ENCODE measurements at places on chromosomes 11 and 22. TPM values are rescaled to one million over a fixed set of nuclear protein-coding genes. Genes with fewer than 3 reads are reported as not detected.

DNA sequence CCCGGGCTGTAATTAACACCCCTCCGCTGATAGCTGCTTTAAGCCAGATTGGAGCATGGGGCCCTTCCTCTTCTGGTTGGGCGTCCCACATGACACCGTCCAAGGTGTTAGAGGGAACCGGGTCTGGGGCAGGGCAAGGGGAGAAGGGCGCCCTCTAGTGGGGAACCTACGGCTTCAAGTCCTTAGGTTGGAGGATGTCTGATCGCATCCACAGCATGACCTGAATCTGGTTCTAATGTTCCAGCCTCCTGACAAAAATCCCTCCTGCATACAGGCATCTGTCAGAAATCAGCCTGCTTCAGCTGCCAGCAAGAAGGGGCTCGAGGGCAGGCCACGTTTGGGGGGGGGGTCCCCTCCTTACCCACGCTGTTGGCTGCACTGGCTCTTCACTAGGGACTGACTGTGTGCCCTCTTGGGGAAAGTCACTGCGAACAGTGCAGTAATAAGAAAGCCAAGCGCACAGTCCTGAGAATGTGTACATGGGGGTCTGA, 94.2 kb upstream of the TBCEL start:
- no peak for DNase-seq

- DNase-seq = peak; percentile 74
Observed at GRCh38 chr11:102139081-102139498, 28.8 kb downstream of the YAP1 start.

DNA sequence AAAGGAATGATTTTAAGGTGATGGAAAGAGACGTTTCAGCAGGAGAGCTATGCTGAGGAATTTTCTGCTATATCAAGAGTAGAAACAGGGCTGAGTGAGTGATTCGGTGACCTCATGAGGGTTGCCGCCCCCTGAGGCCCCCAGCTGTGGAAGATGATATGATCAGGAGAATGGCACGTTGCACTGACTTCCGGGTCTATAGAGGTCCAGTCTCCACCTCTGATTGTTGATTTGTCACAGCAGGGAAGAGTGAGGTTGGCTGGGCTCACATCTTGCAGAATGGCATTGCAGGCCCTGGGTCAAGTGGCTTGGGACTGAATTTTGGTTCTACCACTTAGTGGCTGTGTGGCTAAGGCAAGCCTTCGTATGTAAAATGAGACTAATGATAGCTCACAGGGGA, 205.1 kb downstream of the SNX19 start:
- no peak for DNase-seq

The RFPL3 gene
- polyA plus RNA-seq = not detected

GRCh38 chr22:44664149-44664548, 37.9 kb upstream of the PRR5 start:
- DNase-seq = no peak

GRCh38 chr11:12421386-12421785, 44.0 kb downstream of the PARVA start:
- DNase-seq = no peak

DNA sequence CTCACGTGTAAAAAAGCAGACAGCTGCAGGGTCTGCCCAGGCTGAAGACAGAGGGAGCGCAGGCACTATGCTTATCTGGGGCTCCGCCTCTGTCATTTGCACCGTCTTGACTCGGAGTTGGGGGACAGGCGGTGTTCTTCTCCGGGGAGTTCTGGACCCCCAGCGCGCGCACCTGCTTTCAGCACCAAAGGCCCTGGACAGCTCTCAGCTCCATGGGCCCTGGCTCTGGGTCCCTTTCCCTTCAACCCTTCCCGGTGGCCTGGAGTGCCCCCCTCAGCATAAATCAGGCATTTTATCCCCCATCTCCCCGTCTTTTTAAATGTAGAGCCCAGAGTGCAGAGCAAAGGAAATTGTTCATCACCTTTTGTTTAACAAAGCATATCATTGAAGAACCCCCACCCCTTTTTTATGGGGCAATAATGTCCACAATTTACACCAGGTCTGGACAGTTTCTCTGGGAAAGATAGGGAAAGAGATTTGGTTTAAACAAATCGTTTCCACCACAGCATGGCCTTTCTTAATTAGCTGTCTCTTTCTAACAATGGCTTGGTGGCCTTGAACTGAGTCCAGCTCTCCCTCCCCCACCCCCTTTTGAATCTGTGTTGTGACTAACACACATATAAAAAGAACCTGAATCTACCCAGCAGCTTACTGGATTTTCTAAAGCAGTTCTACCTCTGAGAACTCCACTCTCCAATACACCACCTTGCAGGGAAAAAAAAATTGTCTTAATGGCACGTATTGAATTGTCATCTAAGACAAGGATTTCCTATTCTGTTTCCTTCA, 1.7 kb downstream of the SEZ6L start:
- DNase-seq = no peak

GRCh38 chr11:133953547-133953946, 3.2 kb downstream of the IGSF9B start:
- DNase-seq = no peak

The OR8G1 gene
- not detected for polyA plus RNA-seq

DNA sequence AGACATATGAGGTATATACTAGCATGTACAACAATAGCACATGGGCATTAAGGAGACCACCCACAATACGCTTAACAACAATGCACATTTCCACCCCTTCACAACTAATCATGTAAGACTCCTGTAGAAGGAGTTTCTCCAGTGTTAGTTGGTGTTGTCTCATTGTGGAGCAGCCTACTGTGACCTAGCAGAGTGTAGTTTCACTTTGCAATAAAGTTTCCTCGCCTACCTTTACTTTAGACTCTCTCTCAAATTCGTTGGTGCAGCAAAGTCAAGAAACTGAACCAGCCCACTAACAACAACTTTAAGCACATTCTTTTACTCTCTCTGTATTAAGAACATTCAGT, 863.6 kb downstream of the FAM181B start:
- no peak for DNase-seq

The OR4B1 gene
- not detected for polyA plus RNA-seq

DNA sequence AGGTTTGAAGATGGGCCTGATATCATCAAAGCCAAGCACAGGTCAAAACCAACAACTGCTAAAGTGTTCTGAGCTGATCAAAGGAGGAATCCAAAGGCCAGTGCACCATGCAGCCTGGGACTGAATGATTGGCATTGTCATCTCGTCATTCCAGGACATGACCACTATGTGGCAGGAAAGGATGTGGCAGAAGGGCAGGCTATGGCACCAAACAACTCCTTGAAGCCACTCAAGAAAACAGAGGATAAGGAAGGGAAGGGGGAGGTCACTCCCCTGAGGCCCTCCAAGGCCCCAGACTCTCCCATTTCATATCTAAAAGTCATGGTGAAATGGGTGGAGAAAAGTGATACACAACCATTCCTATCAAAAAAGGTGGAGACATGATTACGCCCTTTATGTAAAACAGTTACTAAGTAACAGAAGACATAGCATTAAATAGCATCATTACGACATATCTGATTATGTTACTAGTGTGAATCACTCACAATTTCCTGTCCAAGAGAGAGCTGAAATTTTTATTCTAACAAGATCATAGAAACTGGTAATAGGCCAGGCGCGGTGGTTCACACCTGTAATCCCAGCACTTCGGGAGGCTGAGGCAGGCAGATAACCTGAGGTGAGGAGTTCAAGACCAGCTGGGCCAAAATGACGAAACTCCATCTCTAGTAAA, 49.3 kb downstream of the AHNAK start:
- DNase-seq = no peak

DNA sequence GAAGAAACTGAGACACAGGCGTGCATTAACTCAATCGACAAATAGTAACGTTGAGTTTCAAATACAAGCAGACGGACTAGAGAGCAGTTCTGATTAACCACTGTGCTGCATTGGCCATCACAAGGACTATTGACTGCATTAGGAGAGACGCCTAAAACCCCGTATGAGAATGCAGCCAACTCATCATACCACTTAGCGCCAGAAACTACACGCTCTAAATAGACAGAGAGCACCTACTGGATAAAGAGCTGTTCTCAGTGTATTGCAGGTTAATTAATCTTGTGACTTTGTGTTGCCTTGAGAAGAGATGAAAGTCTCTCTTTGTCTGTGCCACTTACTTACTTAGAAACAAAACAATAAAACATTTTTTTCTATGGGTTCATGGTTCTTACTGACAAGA, 484.0 kb downstream of the OPCML start:
- no peak for DNase-seq

GRCh38 chr11:33168709-33169200, 7.5 kb upstream of the CSTF3 start:
- DNase-seq = peak; percentile 37

The OR8D4 gene
- polyA plus RNA-seq = not detected

DNA sequence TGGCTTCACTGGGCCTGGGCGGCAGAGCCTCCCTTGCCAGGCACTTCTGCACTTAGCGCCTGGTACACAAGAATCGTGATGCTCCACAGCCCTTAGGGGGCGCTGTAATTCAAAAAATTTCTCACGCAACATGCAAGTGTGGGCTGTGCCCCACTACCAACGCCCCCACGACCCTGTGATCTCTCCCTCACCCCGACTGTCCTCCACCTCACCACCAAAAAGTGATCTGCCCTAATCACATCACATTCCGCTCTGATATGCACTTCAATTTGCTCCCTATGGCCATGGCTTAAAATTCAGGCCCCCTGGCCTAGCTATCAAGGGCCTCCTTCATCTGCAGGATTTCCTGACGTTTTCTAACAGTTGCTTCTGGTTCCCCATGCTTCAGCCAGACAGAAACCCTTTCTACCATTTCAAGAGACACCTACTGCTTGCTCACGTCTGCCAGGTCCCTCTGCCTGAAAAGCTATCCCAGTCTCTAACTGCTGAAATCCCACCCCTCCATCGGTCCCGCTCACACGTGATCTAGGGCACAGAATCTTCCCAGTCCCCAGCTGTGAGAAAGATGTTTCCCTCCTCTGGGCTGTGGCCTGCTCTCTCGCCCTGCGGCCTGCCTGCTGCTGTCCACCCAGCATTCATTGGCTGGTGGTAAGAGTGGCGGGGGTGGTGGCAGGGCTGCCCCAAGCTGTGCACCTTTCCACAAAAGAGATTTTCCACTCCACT, 27.9 kb upstream of the LRRC32 start:
- DNase-seq = no peak

DNA sequence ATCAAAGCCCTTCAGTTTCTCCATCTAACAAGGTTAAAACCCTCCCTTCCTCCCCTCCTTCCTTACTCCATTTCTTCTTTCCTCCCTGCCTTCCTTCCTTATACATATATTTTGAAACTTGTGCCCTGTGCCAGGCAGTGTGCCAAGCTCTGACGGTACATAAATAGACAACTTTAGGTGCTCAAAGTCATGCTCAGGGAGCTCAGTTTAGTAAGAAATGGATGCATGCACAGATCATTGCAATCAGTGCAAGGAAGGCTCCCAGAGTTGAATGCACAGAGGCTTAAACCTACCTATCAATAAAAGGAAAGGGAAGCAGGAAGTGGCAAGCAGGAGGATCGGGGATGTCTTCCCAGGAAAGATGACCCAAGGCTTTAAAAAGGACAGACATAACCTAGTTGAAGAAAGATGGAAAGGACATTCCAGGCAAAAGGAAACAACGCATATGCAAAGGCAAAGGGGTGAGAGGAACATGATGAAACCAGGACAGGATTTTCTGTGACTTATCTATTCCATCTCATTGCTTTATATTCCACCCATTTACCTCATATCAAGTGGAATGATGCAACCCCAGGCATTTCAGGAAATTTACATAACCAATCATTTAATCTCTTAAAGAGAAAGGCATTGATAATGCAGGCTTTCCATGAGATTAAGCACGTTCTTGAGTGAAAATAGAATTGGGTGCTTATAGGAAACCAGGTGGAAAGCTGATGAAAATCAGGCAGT, 13.2 kb downstream of the FZD4 start:
- no peak for DNase-seq

The SORL1 gene
- 1.4 TPM for polyA plus RNA-seq

The KRTAP5-8 gene
- polyA plus RNA-seq = not detected

The CPT1A gene
- polyA plus RNA-seq = 24.2 TPM

DNA sequence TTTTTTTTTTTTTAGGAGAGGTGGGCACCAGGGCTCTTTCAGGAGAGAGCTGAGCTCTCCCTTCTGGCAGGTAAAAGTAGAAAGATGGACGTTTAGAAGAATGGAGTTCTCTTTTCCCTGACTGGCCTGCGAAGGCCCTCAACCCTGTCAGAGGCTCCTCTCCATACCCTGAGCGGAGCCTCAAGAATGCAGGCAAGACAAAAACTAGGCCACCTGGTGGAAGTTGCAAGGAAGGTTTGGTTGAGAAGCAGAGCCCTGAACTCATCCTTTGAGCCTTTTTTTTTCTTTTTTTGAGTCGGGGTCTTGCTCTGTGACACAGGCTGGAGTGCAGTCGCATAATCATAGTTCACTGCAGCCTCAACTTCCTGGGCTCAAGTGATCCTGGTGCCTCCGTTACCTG, 1.4 kb downstream of the OTOG start:
- DNase-seq = no peak

The XNDC1N gene
- 3.3 TPM for polyA plus RNA-seq

GRCh38 chr22:29224859-29225410, 19.2 kb downstream of the EMID1 start:
- DNase-seq = no peak

All from BJ (cell line).